ENCODE measurements at places on chromosomes 5 and 9.

GRCh38 chr5:72172786-72173185, 65.5 kb downstream of the MAP1B start:
- no peak for DNase-seq

- DNase-seq, result no peak
Observed at GRCh38 chr9:113995963-113996362, 82.1 kb downstream of the AMBP start.

DNA sequence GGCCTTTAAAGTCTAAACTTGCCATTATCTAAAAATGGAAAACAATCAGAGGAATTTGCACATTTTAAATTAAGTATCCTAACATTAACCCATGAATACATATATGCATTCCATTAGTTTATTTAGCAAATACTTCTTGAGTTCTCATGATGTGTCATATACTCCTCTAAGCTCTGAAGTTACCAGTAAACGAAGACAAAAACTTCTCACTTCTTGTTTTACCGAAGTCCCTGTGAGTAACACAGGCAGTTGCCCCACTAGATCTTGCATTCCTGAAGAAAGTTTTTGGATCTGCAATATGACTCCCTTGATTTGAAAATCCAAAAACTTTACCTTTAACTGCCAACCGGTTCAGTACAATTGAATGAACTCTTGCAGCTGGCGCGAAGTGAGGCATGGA, 439.0 kb upstream of the MPDZ start:
- DNase-seq, result no peak

- DNase-seq, result peak; percentile 13
Observed at GRCh38 chr9:88387036-88387551, 1.1 kb upstream of the SPIN1 start.

DNA sequence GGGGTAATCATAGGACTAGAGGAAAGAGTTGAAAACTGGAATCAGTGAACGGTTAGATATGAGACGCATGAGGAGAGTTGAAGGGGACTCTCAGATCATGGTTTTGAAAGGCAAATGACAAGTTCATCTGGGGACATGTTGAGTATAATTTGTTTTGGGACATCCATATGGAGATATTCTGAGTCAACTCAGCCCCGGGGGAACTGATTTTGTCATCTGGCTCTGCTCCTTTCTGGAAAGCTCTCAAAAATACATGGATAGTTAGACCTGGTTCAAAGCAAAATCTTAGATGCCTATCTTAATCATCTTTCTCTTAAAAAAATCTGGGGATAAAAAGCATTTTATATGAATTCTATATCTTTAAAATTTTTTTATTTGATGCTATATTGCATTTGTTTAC, 161.2 kb downstream of the SNX18 start:
- no peak for DNase-seq

GRCh38 chr9:137705906-137706305, 87.1 kb downstream of the EHMT1 start:
- DNase-seq, result no peak

Data from substantia nigra (tissue), 51 donors.